ENCODE measurements at places on chromosomes 16 and 17.

- DNase-seq = peak; percentile 85
These were observed 33.0 kb downstream of the NTN1 start for GRCh38 chr17:9054126-9054975.

DNA sequence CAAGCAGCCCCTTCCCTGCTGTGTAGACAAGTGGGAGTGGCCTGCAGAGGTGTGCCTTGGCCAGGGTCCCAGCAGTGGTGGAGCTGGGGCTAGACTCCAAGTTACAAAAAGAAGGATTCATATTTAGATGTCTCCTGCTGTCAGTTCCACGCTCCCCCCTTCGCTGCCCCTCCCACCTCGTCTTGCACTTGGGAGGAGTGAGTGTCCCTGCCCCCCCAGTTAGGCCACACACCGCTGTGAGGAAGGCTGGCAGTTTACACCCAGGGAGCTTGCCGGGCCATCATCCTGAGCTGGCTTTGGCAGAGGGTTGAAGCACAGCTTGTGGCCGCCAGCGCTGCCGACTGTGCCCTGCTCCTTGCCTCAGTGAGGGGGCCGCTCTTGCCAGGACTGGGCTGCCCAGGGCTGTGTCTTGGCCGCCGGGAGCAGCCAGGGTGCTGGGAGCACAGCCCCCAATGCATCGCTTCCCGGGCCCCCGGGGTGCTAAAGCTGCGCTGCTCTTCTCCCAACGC, 44.3 kb downstream of the ELAC2 start:
- peak; percentile 78 for DNase-seq

- DNase-seq = no peak
These were observed 15.8 kb upstream of the SLC46A1 start for GRCh38 chr17:28421787-28422305.

DNA sequence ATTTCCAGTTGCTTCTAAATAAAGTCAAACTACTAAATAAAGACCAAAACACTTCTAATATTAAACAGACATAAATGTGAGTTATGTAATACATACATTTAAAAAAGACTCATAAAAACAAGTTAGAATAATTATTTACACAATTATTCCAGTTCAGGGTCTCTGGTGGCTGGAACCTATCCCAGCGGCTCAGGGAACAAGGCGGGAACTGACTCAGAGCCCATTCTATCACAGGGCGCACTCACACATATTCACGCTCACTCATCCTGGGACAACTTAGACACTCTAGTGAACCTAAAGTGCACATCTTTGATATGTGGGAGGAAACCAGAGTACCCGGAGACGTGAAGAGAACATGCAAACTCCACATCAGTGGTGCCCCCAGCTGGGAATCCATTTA, 25.0 kb downstream of the PLXDC1 start:
- DNase-seq = no peak

Measured in H7 (cell line).